Activated effector memory CD4-positive, alpha-beta T cell treated with anti-CD3 and anti-CD28 coated beads, Interleukin-2, amount 50 U/mL, for 16 hours (primary cell): ENCODE measurements at places on chromosomes 11 and 22.

DNA sequence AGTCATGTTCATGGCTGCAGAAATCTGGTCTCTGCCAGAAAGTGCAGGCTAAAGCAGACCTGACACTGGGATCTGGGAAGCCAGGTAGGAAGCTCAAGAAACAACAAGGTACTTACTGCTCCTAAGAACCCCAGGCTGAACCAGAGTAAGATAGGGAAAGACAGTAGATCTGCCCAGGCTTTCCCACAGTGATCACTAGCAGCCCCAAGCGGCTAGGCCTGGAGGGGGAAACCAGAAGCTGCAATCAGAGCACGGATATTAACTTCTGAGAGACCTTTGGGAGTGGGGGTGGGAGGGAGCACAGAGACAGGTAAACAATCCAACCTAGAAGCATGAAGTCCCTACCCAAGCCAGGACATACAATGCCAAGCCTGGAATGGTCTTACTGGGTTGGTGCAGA is 135.2 kb upstream of the C11orf58 start:
- no peak for DNase-seq

DNA sequence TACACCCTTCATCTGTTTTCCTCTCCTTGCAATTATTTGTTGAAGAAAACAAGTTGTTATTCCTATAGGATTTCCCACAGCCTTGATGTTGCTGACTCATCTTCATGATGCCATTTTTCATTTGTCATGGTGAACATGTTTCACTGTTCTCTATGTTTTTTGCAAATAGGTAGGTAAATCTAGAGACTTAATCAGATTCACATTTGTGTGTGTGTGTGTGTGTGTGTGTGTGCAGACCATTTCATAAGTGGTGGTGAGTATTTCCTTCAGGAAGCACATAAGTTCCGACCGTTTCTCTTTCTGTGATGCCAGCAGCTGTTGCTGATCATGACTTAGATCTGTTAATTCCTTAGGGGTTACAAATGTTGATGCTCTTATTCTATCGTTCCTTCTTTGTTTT is 80.3 kb upstream of the IZUMO1R start:
- DNase-seq: no peak

DNA sequence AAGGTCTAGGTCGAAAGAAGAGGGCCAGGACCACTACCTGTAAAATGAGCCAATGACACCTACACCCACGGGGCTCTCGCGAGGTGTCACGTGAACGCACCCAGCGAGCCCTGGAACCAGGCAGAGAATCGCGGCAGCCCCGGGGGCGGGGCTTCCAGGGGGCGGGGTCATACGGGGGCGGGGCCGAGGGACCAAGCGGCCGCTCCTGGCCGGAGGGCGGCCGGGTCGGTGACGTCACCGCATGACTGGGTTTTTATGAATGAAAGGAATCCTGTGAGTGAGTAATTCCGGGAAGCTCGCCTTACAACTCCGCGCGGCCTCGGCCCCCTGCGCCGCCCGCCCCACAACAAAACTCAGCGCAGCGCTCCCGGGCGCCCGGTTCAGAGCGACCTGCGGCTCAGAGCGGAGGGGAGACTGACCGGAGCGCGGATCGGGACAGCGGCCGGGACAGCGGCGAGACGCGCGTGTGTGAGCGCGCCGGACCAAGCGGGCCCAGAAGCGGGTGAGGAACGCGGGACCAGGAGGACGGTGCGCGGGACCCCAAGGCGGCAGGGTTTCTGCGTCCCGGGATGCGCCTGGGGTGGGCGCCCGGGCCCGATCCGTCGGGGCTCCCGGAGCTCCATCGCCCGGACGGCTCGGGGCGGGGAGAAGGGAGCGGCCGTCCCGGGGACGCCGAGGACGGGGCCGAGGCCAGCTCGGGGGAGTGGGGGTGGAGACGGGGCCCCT is at the start of gene MAFF:
TSS of gene MAFF (plus strand) at position 284 of the 726 bp plus-strand sequence. CDS start 11,860 bp downstream, outside the sequence.
- peak; percentile 95 for DNase-seq

GRCh38 chr22:43266076-43266475 is 77.1 kb downstream of the SCUBE1 start:
- no peak for DNase-seq

GRCh38 chr11:2523821-2524391 is 79.1 kb downstream of the KCNQ1 start:
- peak; percentile 47 for DNase-seq

GRCh38 chr11:126268361-126268707 is 361 bp downstream of the SRPRA start:
- DNase-seq: no peak

- DNase-seq: no peak
These were observed 22.8 kb upstream of the BAIAP2L2 start for GRCh38 chr22:38133331-38133730.

- no peak for DNase-seq
These were observed 38.6 kb downstream of the CEP164 start for GRCh38 chr11:117366248-117366647.

- peak; percentile 42 for DNase-seq
These were observed 51.8 kb downstream of the THAP12 start for GRCh38 chr11:76329084-76329648.

- no peak for DNase-seq
These were observed 71.0 kb upstream of the KIRREL3 start for GRCh38 chr11:127071606-127072005.

DNA sequence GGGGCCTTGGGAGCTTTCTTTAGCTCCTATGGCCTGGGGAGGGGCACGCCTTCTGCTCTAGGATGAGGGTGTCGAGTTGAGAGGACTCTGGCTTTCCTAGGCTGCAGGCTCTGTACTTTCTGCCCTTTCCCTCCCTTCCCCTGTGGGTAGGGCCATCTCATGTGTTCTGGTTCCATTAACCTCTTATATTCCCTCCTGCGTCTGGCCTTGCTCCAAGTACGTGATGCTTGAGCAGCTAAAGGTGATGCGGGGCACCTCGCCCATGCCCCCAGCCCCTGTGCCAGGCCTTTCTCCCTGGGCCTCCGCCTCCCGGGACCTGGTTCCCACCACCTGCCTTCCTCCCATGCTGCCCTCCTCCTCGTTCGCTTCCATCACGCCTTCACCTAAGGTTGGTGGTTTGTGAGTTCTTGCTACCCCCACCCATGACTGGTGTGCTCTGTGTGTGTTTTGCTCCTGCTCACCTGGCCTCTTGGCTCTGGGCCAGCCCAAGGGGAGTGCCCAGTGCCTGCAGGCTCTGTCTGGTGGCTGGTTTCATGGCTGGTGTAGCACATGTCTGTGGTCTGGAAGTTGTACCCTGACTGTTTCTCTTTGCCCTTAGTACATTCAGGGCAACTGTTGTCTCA is 34.1 kb downstream of the PHLDB1 start:
- no peak for DNase-seq

- DNase-seq: no peak
These were observed 27.4 kb upstream of the HMGXB4 start for GRCh38 chr22:35229865-35230264.

GRCh38 chr11:92227959-92228935 is 3.6 kb downstream of the FAT3 start:
- DNase-seq: no peak

DNA sequence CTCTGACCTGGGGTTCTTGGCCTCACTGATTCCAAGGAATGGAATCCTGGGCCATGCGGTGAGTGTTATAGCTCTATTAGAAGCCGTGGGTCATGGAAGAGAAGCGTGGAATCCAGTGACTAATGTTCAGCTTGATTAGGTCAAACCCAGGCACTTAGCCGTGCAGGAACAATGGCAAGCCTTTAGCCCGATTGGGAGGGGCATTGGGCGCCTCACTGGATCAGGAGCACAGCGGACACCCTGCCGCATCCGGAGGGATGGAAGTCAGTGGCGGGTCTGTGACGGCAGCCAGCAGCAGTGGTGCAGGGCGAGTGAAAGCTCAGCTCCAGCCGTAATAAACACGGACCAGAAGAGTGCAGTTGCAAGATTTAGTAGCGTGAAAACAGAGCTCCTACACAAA is 20.5 kb upstream of the SLC17A6 start:
- no peak for DNase-seq

DNA sequence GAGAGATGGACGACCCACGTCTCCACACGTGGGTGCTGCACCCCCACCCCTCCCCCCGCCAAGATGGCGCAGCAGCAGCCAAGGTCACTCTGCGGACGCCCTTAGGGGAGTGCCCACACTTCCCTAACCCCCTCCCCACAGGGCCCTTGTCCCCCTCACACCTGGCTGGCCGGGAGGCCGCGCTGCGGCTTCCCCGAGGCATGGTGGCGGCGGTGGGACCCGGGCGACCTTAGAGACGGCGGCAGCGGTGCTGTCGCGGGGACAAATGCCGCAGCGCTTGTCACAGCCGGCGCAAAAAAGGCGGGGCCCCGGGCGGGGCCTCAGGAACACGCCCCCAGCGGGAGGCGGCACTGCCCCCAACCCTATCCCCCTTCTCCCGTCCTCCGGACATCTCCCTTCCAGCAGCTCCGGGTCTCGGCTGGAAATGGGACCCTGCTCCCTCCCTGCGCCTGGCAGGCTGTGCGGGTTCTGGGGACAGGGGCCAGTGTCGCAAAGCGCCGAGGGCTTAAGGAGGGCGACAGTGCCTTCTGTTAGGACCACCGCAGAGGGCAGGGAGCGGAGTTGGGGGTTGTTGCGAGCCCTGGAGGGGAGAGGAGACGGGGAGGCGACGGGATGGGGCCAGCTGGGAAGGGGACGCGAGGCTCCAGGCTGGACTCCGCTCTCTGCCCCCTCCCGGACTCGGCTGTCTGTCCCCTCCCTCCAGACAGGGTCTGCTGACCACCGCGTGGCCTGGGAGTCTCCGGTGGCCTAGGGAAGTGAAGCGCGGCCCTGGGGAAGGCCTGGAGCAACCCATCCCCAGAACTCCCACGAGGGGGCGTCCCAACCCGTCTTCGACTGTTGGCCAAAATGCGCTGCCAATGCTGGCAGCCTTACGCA is at the start of gene CHCHD10:
TSS of gene CHCHD10 (minus strand) at position 300 of the 876 bp plus-strand sequence. CDS start at position 202, 98 bp downstream.
- DNase-seq: peak; percentile 92

DNA sequence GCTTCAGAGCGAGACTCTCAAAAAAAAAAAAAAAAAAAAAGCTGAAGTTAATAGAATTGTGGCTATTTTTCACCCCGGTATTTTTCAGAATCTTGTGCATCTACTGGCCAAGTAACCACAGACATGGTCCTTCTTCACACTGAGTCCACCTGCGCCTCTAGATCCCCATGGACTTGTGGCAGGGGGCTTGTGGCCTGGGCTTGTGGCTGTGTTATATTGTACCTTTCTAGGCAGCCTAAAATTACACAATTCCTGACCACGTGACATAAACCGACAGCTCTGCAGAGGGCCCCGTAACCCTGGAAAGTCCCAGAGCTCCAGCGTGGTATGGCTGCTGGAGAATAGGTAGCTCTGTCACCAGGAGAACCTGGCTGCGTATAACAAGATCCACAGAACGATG is 10.9 kb upstream of the NAALADL1 start:
- DNase-seq: no peak
